Thoracic aorta (tissue), 2 donors: ENCODE measurements at places on chromosomes 1 and 21. TPM values are rescaled to one million over a fixed set of nuclear protein-coding genes. Genes with fewer than 3 reads are reported as not detected.

DNA sequence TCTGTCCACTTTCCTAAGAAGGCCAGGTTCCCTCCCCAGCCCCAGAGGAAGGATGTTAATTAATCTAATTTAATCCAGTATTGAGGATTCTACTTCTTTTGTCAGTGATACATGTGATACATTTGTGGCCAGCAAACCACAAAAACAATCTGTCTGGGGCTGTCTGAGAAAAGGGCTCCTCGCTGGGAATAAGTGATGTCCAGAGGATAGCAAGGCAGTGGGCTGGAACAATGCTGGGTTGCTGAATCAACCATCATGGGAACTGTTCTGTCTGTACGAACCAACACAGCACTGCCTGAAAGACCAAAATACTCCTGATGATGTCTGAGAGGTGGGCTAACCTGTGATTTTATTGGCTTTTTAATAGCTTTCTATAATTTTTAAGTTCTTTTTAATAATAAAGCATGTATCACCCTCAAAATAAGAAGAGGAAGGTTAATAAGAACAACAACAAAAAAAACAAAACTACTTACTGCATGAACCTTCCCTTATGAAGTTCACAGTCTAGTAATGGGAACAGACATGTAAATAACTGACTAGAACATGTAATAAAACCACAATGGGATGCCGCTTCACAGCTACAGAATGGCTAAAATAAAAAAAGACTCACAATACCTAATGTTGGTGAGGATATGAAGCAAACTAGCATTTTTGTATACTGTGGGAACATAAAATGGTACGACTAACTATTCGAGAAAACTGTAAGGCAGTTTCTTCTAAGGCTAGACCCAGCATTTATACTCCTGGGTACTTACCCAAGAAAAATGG lies 11.4 kb upstream of the ADAR start:
- DNase-seq, result no peak

- no peak for DNase-seq
Observed at GRCh38 chr21:35324372-35325220, 275.5 kb upstream of the RUNX1 start.

DNA sequence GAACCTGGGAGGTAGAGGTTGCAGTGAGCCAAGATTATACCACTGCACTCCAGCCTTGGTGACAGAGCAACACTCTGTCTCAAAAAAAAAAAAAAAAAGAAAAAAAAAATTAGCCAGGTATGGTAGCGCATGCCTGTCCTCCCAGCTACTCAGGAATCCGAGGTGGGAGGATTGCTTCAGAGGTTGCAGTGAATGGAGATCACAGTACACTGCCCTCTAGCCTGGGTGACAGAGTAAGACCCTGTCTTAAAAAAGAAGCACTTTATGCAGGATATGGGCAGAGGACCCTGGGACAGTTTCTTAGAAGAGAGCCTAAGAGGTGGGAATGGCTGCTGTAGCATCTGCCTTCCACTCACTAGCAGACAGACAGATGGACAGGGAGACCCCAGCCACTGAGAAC lies 23.0 kb downstream of the IQGAP3 start:
- no peak for DNase-seq

- DNase-seq, result no peak
Observed at GRCh38 chr1:69483246-69483645, 84.5 kb upstream of the LRRC7 start.

Gene PMVK
- 9.7 TPM for total RNA-seq

DNA sequence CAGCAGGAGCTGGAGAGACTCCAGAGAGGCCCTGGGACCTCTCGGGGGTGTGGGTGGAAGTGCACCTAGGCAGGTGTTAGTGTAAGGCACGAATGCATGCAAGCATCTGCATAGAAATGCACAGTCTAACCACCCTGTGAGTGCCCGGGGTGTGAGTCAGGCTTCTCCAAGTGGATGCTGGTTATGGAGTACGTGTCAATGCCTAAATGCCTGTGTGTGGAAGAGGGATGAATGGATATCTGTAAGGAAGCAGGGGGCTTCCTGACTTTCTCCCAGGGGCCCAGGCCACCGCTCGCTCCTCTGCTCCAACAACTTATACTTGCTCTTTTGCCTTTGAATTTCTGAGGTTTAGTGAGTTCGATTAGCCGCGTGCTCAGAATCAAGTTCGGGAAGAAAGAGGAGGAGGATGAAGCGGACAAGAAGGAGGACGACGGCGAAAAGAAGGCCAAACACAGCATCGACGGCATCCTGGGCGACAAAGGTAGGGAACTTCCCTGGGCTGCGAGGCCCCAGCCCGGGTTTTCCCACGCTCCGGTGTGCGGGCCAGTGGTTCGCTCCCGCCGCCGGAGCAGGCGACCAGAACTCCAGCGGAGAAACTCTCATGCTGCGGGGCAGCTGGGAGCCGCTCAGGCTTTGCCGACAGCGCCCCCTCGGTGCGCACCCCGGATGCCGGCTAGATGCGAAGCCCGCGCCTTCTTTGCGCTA lies 5.4 kb downstream of the PAX7 start:
- no peak for DNase-seq

DNA sequence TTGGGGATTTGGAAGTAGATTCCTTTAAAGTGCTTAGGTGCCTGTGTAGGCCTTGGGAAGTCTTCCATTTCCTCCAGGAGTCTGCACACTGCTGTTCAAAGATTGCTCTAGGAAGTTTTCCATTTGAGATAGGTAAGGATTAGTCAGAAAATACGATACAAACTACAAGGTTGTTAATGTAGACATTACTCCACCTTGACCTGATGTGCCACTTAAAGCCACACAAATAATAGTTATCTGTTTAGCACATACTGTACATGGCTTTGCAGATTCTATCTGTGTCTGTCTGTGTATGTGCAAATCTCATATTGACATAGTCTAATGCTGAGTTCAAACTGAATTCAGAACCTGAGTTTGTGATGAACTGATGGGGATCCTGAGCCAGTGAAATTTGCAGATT lies 118.4 kb downstream of the RHOU start:
- no peak for DNase-seq

DNA sequence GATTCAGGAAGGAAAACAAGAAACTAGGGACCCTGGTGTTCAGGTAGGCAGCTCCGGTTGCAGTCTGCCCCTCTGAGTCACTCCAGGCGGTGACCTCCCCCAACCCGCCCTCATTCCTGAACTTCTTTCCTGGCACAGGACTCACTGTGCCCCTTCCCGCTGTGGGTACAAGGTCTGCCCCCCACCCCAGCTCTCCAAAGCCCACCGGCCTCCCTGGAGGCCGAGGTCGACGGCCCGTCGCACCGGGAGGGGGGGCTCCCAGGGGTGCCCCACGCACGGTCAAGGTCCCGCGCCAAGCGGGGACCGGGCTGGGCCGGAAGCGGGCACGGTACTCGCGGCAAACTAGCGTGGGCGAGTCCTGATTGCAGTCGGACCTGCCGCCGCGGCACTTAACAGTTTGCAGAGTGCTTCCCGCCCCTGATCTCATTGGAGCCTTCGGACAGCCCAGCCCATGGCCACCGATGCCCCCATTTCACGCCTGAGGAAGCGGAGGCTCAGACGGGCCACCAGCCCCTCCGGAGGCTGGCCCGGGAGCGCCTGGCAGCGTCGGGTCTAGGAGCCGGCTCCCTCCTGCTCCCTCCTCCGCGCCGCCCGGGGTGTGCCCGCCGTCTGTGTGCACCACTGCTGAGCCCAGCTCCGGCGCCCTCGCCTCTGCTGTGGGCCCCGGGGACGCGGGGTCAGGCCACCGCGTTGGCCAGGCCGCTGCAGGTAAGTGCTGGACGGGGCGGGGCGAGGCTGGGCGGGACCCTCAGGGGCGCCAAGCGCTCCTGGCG lies at the start of gene GJB3:
TSS of gene GJB3 (plus strand) at position 144 of the 773 bp plus-strand sequence. CDS start 3,549 bp downstream, outside the sequence.
- no peak for DNase-seq

DNA sequence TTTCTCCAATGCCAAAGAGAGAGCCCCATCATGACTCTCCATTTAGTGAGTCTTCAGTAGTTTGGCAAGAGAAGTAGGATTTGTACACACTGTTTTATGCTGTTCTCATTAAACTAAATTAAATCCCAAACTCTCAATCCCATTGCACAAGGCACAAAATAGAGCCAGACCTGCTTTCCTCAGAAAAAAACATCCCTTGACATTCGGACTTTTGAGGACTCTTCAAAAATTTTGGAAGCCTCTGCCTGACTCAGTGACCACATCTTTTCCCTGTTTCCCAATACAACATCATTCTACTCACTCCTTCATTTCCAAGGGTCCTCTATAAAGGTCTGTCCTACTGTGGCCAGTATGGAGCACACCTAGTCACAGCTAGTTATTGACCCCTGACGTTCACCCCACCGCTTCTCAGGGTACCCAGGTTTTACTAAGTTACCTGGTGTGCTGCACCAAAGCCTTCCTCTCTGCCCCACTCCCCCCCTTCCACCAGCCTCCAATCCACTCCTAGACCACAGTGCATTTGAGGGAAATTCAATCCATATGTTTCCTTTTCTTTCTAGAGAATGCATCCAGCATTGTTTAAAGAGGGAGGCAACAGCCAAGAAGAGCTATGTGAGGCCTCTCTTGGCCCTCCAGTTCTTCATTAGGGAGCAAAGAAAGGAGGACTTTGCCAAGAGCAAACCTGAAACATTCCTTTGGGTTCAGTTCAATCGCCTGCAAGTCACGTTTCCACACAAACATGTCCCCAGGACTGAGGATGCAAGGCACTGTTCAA lies 428.7 kb downstream of the PLPP3 start:
- DNase-seq, result no peak

DNA sequence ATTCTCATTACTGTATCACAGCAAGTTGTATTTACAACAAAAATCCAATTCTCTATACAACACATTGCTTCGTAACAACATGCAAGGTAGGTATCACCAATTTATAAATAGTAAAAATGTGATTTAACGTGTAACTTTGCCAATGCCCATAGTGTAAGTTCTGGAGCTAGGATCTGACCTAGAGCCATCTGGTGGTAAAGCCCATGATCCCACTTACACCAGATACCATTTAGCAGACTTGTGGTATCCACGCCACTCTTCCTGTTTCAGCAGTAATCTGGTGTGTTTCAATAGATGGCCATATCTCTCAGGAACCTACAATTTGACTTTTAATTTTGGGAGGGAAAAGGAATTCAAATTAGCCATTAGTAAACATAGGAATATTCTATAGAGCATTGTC lies 10.2 kb downstream of the SETSIP start:
- DNase-seq, result no peak

DNA sequence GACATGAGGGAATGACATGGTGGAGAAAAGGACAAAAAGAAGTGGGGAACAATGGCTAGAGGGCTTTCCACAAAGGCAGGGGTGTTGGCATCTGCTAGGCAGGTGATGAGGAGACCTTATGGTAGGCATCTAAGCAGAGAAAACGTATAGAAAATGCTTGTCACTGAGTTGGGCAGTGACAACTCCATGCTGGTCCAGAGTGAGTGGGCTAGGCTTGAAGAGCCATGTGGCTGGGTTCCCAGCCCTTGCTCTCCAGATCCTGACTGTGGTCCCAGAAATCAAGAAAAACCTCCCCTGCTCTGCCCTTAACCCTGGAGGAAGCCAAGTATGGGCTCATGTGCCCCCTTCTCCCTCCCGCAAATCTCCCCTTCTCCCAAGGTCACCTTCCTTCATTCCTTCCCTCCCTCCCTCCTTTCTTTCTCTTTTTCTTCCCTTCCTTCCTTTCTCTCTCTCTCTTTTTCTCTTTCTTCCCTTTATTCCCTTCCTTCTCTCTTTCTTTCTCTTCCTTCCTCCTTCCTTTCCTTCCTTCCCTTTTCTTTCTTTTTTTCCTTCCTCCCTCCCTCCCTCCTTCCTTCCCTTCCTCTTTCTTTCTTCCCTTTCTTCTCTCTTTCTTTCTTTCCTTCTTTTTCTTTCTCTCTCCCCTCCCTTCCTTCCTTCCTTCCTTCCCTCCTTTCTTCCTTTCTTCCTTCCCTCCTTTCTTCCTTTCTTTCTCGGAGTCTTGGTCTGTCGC lies 102.8 kb downstream of the NAV1 start:
- no peak for DNase-seq

GRCh38 chr1:163896001-163896400 lies 574.2 kb downstream of the NUF2 start:
- DNase-seq, result no peak

- DNase-seq, result no peak
Observed at GRCh38 chr1:233097959-233098580, 147.7 kb downstream of the NTPCR start.

DNA sequence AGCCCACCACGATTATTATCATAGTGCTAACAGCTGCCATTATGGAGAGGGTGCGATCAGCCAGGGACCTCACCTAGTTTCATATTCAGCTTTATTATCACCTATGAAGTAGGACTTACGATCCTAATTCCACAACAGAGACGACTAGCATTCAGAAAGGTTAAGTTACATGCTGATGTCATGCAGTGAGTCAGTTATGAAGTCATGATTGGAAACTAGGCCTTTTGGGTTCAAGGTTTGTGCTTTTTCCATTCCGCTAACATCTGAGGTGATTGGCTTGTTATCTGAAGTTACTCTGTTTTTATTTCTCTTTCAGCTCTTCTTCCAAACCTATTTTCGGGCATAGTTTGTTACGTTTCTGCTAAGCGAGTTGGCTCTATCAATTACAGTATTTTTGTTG lies 251.1 kb downstream of the CAMTA1 start:
- no peak for DNase-seq

Gene OR2G6
- total RNA-seq, result not detected

DNA sequence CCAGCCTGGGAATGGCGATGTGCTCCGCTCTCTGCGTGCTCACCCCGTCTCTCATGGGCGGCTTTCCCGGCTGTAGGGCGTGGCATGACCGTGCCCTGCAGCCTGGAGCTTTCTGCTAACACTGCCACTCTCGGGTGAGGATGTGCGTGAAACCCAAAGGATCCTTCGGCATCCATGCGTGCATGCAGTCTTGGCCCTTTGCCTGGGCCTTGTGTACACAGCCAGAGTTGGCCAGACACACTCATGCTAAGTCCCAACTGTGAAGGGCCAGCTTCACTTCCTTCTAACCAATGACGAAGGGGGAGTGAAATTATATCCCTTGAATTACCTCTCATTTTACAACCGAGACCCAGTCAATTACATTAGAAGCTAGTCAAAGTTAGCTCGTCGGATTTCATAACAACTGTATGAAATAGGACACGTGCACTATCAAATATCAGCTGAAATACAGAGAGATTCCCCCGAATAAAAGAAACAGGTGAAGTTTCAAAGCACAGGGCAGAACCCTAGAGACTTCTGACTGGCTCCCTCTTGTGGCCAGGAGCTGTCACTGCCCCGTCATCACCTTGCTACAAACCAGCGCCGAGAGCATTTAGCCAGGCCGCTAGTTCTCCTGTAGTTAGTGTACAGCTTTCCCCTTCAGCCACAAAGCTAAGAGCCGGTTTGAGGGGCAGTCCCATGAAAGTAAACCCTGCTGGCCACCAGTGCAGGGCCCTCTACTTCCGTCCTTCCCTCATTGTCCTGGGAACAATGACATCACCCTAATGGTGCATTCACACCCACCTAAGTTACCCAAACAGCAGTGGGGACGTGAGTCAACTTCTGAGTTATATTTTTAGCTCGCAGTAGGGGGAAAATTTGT lies 63.4 kb upstream of the COA6 start:
- DNase-seq, result no peak

DNA sequence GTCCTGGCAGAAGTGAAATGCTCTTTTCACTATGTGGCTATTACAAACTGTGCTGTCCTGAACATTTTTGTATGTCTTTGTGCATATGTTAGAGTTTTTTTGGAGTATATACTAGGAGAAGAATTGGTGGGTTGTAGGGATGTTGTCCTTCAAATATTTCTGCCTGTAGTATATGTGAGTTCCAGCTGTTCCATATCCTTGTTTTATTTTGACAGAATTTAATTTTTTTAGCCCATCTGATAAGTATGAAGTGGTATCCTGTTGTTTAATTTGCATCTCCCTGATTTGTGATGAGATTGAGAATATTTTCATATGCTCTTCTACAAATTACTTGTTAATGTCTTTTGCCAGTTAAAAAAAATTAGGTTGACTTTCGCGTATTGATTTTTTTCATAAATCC lies 34.3 kb downstream of the NEK7 start:
- no peak for DNase-seq
